Central memory CD4-positive, alpha-beta T cell (primary cell): ENCODE measurements at places on chromosomes 5 and 9.

- no peak for DNase-seq
Measured at GRCh38 chr5:52010454-52010853, 627.2 kb downstream of the ISL1 start.

GRCh38 chr5:80181618-80182211 lies 74.1 kb downstream of the SERINC5 start:
- DNase-seq = peak; percentile 82

DNA sequence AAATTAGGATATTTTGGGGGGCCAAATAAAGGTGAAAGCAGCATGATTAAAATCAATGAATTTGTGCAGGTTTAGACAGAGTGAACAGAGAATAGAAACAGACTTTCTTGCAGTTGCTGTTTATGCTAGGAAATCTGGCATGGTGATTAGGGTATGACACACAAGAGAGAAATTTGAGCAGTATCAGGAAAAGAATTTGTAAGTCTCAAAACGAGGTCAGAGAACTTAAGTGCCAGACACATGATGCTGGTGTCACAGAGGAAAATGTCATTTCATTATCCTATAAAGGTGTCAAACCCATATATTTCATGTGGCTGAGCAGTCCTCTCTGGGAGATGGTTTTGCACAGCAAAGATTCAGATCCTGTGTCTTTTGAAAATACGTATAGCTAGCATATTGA lies 15.7 kb downstream of the LVRN start:
- no peak for DNase-seq

- no peak for DNase-seq
Measured at GRCh38 chr5:178241231-178241663, 8.6 kb upstream of the PHYKPL start.

DNA sequence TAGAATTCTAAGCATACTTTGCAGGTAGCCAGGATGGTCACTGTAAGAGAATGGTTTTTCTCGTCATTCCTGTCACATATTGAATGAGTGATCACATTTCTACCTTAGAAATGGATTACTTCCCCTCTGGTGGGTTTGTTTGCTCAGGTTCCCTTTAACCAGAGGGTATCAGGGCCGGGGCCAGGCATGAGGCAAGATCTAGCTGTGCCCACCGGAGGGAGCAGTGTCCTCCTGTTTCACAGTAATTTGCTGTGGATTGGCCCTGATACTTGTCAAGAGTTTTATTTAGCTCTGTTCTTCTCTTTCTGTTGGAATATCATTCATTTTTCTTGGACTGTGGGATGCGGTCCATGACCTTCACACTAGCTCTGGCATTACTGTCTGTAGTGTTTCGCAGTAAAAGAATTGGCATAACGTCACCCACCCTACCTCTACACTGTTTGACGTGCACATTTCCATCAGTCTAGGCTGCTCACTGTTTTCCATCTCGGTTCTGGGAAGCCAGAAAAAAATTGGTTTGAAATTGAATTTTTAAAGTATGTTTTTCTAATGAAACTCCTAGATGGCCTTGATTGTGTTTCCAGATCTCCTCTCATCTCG lies 42.4 kb upstream of the ZBED3 start:
- no peak for DNase-seq

DNA sequence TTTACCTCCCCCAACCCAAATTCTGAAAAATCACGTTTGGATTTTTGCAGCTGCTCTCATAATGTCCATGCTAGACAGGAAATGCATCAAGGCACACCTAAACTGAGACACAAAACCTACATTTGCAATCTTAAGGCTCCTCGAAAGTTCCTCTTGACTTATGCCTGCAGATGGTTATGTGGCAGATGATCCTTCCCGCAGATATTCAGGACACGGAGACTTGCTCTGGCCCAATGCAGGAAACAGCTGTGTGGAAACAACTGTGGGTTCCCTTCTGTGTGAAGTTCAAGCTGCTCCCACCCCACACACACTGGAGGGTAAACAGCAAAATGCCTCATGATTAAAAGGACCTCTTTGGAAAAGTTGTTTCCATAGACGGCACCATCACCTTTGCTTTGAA lies 253.8 kb downstream of the EBF1 start:
- no peak for DNase-seq

- peak; percentile 9 for DNase-seq
Measured at GRCh38 chr9:109012009-109012875, 1.1 kb downstream of the CTNNAL1 start.

GRCh38 chr5:179837076-179838011 lies 16.6 kb downstream of the SQSTM1 start:
- DNase-seq = no peak

DNA sequence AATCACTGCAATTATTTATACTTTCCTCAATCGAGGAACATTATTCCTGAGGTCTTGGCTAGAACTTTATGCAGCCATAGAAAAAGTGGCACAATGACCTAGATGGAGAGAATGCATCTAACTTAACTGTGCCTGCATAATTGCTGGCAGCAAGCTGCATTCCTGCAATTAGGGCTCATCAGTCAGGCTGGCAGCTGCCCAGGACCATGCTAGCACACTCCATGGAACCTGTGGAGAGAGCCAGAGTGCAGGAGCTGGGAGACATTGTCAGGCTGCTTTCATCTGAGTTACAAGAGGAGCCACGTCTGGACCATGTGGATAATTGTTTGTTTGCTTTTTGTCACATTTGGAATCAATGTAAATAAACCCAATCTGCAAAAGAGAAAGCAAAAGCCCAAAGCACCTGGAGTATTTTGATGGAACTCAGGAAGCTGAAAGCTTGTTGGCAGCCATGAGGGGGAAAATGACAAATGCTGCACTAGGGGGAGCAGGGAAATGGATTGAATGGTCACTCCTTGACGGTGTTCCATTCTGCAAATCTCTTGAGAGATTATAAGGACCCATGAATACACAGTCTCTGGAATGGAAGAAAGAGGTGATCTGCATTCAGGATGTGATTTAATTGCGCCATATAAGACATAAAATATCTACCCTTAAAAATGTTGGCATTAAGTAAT lies 839.9 kb downstream of the MAT2B start:
- no peak for DNase-seq

DNA sequence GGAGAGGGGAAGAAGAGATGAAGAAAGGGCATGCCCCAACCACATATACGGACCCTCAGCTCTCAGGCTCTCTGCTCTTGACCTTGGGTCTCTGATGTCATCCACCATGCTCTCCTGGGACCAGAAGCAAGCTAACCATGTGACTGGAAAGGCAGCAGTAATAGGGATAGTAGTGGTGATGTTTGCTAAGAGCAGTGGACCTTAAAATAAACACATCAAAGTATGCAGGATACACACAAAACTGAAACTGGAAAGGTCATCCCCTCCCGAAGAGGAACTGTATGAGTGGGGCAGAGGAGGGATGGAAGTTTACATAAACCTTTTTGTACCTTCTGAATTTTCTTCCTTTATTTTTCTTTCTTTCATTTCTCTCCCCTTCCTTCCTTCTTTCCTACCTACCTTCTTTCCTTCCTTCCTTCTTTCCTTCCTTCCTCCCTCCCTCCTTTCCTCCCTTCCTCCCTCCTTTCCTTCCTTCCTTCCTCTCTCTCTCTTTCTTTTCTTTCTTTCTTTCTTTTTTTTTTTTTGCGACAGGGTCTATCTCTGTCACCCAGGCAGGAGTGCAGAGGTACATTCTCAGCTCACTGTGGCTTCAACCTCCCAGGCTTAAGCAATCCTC lies 8.1 kb upstream of the PTPN3 start:
- no peak for DNase-seq
